ENCODE measurements at places on chromosomes 6 and 20.

GRCh38 chr20:47679462-47679861 lies 105.8 kb downstream of the SULF2 start:
- no peak for DNase-seq

GRCh38 chr6:26521600-26522391 lies 16.4 kb upstream of the HMGN4 start:
- peak; percentile 69 for DNase-seq

- no peak for DNase-seq
Measured at GRCh38 chr6:93825950-93826349, 406.6 kb upstream of the EPHA7 start.

DNA sequence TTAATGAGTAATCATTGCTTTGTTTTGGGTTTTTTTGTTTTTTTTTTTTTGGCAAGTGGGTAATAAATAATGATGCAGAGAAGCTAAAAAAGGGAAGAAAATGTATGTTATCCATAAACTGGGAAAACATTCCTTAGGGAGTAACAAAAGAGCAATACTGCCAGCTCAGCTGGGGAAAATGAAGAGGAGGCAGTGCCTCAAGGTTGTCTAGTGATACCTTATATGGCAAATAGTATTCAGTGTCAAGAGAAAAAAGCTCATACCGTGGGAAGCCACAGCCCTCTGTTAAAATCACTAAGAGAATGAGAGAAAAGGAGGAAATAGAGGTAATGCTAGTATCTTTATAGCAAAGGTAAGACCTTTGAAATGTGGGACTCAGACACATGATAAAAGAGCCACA lies 47.1 kb upstream of the SMLR1 start:
- DNase-seq: no peak

- no peak for DNase-seq
Measured at GRCh38 chr6:147677647-147678046, 169.2 kb downstream of the SAMD5 start.

DNA sequence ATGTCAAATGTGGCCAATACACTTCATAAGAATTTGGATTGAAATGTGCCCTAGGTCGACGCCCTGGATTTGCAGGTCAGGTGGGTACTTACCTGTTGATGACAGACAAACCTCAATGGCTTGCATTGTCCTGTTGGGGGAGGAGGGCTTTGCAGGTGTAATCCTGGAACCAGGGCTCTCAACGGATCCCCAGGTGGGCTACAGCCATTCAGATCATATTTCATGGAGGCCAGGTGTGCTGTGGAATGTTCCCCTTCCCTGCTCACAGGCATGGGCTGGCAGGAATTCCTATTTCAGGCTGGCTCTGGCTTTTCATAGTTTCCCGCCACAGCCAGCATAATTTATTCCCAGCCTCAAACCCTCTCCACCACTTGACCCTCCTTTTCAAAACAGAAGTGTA lies 254.7 kb downstream of the SMOC2 start:
- no peak for DNase-seq

- DNase-seq: no peak
Measured at GRCh38 chr6:65642776-65643175, 64.2 kb downstream of the EYS start.

GRCh38 chr6:51843456-51844056 lies 243.9 kb downstream of the PKHD1 start:
- DNase-seq: no peak

DNA sequence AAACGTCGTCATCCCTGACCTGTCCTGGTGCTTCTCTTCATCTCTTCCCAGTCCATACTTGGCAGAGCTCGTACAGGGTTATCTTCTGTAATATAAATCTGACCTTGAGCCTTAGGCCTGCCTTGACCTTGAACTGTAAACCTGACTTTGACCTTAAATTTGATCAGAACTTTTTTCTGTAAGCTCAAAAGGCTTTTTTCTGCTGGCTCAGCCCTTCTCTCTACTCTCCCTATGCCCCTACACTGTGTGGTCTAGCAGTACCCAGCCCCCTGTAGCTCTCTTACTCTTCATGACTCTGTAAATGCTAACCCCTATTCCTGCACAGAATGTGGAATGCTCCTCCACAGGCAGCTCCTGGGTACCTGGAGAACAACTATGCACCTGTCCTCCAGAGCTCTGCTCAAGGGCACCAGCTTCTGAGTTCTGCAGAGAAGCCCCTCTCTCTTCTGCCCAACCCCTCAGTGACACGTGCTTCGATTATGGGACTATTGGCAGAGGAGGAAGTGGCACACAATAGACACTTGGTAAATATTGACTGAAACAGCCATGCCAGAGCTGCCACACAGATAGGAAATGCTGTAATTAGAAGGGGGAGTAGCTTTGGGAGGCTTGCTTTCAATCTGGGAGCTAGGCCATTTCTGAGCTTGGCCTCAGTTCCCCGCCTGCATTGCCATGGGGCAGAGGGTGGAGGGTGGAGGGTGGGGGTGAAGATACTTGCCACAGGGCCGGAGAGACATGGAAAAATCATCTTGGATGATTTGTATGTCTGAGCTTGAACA lies 15.4 kb downstream of the SNPH start:
- DNase-seq: peak; percentile 3

DNA sequence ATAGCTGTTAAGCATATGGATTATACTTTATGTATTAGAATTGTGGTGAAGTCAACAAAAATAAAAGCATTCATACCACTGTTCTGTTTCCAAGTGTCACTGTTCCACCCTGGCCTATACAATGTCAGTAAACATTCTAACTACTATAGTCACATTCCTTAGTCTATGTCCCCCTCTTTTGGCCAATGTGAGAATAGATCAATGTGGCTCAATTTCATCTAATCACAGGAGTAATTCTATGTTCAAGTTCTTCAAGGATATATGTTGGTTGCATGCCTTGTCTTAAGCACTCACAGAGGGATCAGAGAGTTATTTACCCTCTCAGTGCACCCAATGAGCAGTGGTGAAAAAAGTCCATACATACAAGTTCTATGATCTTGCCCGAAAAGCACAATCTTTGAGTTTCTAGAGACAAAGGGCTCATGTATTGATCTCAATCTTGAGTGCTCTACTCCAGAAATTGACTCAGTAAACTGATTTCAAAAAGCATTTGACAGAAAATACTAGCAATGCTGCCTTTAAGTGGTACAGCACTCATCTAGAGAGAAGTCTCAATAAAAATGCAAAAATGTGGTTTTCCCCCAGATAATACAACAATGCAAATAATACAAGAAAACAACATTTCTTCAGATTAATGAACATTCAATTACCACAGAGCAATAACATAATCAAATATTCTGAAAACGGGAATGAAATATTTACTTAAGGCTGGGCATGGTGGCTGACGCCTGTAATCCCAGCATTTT lies 16.5 kb downstream of the SMLR1 start:
- DNase-seq: no peak

- DNase-seq: peak; percentile 75
Measured at GRCh38 chr6:28953039-28953584, 29.3 kb upstream of the TRIM27 start.

DNA sequence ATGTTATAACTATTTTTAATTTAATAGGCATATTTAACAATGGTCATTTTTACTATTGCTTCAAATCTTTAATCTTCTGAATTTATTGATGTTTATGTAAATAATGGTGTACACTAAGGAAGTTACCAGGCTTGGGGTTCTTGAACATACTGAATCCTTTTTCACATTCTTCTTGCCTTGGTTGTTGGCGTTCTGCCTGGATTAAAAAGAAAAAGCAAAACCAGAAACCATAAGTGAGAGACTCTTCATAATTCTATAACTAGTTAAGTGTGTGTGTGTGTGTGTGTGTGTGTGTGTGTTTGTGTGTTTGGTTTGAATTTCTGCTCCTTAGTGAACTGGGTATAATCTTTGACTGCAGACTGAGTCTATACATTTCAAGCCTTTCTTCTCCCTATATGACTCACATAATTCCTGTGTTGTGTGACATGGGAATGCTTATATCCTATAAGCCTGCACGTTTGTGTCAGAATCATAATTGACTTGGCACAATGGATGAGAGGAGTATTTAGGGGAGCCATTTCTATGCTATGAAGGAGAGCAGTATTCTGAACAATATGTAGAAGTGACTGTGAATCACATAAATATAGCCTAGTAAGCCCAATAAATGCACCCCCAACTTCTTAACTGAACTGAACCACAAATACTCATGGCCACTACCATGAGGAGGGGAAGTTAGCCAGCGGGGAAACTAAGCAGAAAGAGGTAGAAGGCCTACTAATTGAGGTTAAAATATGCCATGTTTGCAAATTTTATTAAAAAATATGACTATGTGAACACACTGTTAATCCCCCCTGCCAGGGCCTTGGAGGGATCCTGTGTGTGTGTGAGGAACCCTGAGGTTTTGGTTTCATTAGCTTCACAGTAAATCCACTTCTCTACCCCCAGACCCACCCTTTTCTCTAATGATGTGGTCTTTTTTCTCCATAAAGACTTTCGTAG lies 425.5 kb downstream of the BCKDHB start:
- no peak for DNase-seq

- DNase-seq: no peak
Measured at GRCh38 chr6:120556491-120556890, 777.8 kb downstream of the TBC1D32 start.

- DNase-seq: no peak
Measured at GRCh38 chr20:14915356-14915755, 577.9 kb upstream of the FLRT3 start.

GRCh38 chr20:48310305-48310704 lies 517.5 kb downstream of the PREX1 start:
- DNase-seq: no peak

DNA sequence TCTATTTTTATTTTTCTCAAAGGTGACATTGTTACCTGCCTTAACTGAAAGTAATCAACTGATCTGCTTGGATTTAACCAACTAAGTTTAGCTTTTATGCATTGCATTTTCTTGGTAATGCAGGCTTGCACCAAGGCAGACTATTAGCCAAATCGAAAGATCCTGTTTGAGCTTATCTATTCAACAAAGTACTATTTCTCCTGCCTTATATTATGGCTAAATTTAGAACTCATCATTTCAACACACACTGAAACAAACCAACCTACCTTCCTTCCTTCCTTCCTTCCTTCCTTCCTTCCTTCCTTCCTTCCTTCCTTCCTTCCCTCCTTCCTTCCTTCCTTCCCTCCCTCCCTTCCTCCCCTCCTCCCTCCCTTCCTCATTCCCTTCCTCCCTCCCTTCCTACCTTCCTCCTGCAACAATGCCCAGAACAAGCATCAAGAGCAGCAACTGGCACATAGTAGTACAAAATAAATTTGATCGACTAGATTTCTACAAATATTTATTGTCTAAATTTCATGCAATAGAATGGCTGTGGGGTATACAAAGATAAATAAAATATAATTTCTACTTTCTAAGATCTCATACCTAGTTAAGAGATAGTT lies 17.0 kb upstream of the RNF182 start:
- DNase-seq: no peak

DNA sequence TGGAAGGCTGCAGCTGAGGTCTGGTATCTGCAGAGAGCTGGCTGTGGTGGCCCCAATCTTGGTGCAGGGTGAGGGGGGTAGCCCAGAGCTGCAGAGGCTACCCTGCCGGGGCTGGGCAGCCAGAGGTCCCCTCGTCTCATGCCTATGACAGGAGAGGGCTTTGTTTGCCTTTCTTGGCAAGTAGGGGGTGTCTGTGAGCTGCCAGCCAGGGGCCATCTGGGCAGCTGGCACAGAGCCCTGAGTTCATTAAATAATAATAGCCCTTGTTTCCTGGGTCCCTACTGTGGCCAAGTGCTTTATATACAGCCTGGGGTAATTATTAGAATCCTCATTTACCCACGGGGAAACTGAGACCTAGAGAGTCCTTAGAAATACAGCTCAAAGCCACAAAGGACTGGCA lies 66.6 kb downstream of the EZR start:
- DNase-seq: no peak

- peak; percentile 77 for DNase-seq
Measured at GRCh38 chr6:44253307-44254101, 3.8 kb downstream of the SLC35B2 start.

Data from activated naive CD4-positive, alpha-beta T cell treated with anti-CD3 and anti-CD28 coated beads for 36 hours (primary cell).